NCI-H187 (cell line): ENCODE measurements at places on chromosomes 2 and 18.

- DNase-seq = no peak
Observed at GRCh38 chr18:56402872-56403516, 235.4 kb downstream of the TXNL1 start.

- no peak for DNase-seq
Observed at GRCh38 chr2:179479947-179480346, 215.3 kb upstream of the SESTD1 start.

DNA sequence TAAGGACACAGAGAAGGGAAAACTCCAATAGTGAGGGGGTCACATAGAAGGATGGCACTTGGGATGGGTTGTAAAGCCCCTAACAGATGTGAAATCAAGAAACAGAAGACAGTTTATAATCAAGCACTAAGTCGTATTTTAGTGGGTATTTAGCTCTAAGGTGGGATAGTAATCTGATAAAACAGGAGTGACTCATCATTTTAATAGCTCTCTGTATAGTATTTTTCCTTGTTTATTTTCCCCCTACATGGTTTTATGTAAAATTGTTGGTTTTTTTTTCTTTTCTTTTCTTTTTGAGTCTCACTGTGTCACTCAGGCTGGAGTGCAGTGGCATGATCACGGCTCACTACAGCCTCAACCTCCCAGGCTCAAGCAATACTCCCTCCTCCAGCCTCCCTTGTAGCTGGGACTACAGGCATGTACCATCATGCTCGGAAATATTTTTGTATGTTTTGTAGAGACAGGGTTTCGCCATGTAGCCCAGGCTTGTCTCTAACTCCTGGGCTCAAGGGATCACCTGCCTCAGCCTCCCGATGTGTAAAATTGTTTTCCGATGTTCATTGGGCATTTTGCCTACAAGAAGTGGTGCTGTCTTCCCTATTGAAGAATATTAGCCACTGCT is 142.6 kb upstream of the SERPINE2 start:
- no peak for DNase-seq

DNA sequence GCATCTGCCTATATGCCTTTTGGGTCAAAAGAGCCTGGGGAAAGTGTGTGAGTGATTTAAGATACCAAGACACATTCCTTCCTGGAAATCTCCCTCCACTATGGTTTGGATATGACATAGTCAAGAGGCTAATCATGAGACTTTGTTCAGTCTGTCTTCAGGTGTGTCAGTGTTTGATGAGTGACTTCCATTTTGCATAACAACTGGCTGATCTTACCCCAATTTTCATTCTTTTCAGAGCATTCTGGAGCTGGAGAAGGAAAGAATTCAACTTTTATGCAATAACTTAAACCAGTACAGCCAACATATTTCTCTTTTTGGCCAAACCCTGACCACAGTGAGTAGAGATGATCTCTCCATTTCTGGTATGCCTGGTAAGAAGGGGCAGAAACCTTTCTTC is 39.4 kb downstream of the SPC25 start:
- no peak for DNase-seq

- no peak for DNase-seq
Observed at GRCh38 chr18:59509481-59510442, 150.7 kb upstream of the LMAN1 start.

- no peak for DNase-seq
Observed at GRCh38 chr2:148949348-148949747, 74.3 kb downstream of the KIF5C start.

- DNase-seq = no peak
Observed at GRCh38 chr2:225735844-225736243, 336.3 kb downstream of the NYAP2 start.

DNA sequence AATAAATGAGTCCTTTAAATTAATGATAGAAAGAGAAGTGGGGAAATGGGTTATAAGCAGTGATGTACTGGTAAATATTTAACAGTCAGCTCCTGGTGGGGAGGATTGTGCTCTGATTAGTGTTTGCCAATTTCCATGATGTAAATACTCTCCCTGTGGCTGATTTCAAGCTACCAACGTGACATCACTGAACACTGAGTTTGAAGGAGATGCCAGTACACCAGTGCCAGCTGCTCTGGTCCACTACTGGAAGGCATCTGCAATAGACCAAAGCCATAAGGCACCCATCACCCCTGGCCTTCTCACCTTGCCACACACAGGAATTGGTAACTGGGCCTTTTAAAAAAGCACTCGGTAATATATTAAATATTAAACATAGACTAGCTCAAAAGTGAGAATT is 77.7 kb downstream of the TGOLN2 start:
- DNase-seq = no peak

- no peak for DNase-seq
Observed at GRCh38 chr18:37669991-37670534, 104.5 kb upstream of the CELF4 start.

- DNase-seq = no peak
Observed at GRCh38 chr2:107932979-107933378, 53.3 kb upstream of the SLC5A7 start.

GRCh38 chr2:62423883-62424458 is 82.0 kb downstream of the TMEM17 start:
- no peak for DNase-seq

DNA sequence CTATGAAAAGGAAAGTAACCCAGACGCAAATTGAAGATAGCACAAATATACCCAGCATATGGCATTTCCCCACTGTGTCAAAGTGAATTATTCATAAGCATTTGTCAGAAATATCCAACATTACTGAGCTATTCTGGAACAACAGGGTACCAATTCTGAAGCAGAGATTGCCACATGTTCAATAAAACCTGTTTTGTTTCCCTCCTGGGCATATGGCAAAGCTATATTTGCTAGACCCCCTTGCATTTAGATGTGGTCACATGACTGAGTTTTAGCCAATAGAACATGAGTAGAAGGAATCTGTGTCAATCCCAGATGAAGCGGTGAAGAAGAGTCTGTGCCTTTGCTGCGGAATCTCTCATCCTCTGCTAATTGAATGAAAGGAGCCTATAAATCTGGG is 296.4 kb upstream of the DLGAP1 start:
- no peak for DNase-seq

DNA sequence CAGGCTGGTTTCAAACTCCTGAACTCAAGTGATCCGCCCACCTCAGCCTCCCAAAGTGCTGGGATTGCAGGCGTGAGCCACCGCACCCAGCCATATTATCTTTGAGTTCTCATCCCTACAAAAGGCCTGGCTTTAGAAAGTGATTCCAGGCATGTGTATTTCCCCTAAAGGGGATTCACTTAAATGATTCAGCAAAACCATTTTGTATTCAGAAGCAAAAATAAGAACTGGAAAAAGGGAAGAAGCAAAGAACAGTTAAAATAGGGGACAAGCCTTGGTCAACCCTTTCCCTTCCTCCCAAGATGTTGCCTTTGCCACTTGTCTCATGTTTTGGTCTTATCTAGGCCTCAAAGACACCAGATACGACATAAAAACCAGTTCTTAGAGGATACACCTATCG is 10.5 kb downstream of the TM4SF20 start:
- DNase-seq = no peak

- DNase-seq = no peak
Observed at GRCh38 chr2:230849633-230850357, 14.9 kb upstream of the ITM2C start.

DNA sequence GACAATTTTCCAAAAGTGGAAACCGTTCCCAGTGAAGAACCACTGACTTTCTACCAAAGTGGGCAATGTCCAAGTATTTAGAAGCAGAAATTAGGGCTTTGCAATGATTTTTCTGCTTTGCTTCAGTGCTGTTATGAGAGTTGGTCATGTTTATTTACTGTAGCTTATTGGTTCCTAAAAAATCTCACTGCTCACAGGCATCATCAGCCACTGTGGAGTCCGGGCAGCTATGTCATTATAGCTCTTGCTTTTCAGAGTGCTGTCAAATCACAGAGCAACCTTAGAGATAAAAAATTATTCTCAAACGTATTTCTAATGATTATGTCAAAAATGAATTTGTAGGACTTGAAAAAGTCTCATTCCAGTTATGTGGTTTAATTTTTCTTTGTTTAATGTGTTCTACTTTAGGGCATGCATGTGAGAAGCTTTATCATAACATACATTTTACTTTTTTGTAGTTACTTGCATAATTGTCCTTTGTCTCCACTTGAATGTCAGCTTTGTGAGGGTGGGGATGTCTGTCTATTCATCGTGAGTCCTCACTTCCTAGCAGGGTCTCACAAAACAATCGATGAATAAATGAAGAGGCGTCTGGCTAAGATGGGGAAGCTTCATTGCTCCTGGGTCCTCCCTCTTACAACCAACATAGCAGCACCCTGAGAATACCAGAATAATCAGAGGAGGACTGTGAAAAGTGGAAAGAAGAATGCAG is 117.6 kb downstream of the TPGS2 start:
- no peak for DNase-seq

GRCh38 chr2:218329826-218330593 is 26.6 kb upstream of the CATIP start:
- DNase-seq = no peak

GRCh38 chr2:36376319-36376765 is 20.8 kb downstream of the CRIM1 start:
- DNase-seq = no peak

GRCh38 chr18:74818516-74819175 is 221.0 kb downstream of the ZNF407 start:
- DNase-seq = no peak

- DNase-seq = no peak
Observed at GRCh38 chr2:197377670-197378069, 57.2 kb downstream of the SF3B1 start.

DNA sequence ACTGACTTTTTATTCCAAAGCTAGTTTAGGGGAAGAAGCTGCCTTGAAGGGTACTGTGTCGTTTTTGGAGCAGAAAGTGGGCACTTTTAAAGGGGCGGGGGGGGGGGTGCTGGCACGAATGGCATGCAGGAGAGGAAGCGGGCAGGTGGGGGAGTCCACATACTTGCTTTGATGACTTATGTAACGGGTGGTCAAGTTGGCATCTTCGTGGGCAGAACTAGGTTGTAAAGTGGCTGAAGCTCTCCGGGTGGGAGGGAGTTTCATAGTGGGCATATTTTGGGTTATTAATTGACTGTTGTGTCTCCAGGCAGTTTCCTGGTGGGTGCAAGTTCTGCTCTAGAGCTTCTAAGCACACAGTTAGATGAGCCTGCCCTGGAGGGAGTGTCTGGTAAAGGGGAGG is 19.9 kb downstream of the PCARE start:
- no peak for DNase-seq

GRCh38 chr2:204339212-204339715 is 206.0 kb upstream of the PARD3B start:
- DNase-seq = no peak

DNA sequence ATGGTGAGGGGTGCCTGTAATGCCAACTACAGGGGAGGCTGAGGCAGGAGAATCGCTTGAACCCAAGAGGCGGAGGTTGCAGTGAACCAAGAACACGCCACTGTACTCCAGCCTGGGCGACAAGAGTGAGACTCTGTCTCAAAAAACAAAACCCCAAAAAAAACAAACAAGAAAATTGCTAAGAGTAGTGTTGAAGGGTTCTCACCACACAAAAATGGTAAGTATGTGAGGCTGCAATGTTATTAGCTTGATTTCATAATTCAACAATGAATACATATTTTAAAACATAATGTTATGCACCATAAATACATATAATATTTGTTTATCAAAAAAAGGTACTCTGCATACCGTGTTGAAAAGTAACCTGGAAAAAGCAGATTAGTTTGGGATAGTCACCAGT is 45.8 kb downstream of the PSMG2 start:
- DNase-seq = no peak

- no peak for DNase-seq
Observed at GRCh38 chr2:204913854-204914464, 368.7 kb downstream of the PARD3B start.

DNA sequence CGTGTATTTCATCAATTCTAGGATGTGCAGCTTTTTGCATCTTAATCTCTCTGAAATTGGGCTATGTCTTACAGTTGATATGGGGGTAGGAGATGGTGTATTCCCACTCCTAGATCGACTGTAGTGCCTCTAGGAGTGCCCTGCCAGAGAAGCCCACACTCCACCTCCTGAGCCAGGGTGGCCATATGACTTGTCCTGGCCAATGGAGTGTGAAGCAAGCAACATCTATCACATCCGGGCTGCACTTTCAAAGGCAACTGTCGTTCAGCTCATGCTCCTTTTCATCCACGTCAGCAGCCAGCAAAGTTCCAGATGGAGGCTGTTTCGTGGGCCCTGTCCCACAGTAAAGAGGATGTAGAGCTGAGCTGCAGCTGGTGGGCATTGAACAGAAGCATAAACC is 149.4 kb upstream of the SLC1A4 start:
- DNase-seq = no peak
